ENCODE measurements at places on chromosomes 16 and 17.

GRCh38 chr17:70499067-70499786, 329.9 kb downstream of the KCNJ2 start:
- no peaks in the 10 kb centered on the region for H3K36me3 ChIP-seq
- DNase-seq: no peak
- H3K4me3 ChIP-seq: no peak overlapping the region
- no peaks in the 10 kb centered on the region for H3K27me3 ChIP-seq
- H3K4me1 ChIP-seq: no peaks in the 10 kb centered on the region
- H3K27ac ChIP-seq: no peak overlapping the region

DNA sequence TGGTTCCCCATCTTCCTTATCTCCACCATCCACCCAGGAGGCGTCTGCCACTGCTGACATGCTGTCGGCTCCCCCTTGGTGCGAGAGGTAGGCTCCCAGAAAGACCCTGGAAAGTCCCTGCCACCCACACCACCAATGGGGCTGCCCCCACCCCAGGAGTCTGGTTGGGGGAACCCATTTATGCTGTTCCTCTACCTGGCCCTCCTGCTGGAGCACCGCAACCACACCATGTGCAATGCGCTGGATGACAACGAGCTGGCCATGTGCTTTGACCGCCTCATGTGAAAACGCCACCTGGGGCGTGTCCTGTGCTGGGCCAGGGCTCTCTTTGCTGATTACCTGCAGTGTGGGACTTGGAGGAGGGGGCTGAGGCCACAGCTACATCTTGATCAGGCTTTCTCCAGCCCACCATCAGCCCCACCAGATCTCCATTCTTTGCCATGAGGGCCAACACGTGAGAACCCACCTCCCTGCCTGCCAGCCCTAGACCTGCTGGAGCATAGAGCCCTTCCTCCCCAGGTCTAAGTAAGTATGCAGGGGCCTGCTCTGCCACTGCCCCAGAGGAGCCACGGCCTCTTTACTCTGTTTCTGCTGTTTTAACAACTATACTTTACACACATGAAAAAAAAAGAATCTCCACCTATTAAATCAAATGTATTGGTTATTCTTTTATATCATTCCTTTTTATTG, 7.9 kb upstream of the ALDH3A1 start:
- no peak overlapping the region for H3K27ac ChIP-seq
- no peaks in the 10 kb centered on the region for H3K36me3 ChIP-seq
- no peaks in the 10 kb centered on the region for H3K27me3 ChIP-seq

- no peak for DNase-seq
- H3K36me3 ChIP-seq: no peaks in the 10 kb centered on the region
- H3K27ac ChIP-seq: no peak within 1 kb of the TSS
- H3K4me3 ChIP-seq: no peak within 1 kb of the TSS
- H3K27me3 ChIP-seq: peaks cover 21% of the 10 kb centered on the region
These were observed at the start of gene KRTAP2-3 for GRCh38 chr17:41060052-41060604. KRTAP2-3 (minus strand) TSS chr17:41060114; CDS start chr17:41060050, 64 bp downstream.

DNA sequence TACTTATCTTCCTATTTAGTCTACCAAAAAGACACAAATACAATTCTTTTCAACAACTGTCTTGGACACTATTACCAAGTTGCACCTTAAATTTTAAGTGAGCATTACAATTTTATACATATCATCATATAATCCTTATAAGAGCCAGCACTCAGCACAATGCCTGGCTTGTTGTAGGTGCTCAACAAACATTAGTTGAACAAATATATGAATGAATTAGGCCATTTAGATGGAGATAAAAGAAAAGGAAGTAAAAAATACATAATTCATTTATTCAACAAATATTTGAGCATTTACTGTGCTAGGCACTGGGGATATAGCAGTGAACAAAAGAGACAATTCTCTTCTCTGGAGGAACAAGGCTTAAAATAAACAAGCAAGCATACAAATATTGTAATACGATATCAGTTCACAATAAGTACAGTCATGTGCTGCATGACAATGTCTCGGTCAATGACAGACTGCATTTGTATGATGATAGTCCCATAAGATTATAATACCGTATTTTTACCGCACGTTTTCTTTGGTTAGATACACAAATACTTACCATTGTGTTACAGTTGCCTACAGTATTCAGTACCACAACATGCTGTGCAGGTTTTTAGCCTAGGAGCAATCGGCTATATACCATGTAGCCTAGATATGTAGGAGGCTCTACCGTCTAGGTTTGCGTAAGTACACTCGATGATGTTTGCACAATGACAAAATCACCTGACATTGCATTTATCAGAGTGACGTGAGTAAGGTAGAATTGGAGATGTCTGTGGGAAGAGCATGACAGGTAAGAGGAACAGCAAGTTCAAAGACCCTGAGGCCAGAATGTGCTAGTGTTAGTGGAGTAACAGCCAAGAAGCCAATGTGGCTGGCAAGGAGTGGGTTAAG, 86.4 kb upstream of the HS3ST2 start:
- no peak for DNase-seq
- no peaks in the 10 kb centered on the region for H3K36me3 ChIP-seq
- H3K27me3 ChIP-seq: no peaks in the 10 kb centered on the region
- H3K4me1 ChIP-seq: peaks cover 2% of the 10 kb centered on the region

- no peak overlapping the region for H3K4me3 ChIP-seq
- peaks cover 6% of the 10 kb centered on the region for H3K4me1 ChIP-seq
- no peaks in the 10 kb centered on the region for H3K27me3 ChIP-seq
These were observed 19.2 kb downstream of the ZC3H18 start for GRCh38 chr16:88589441-88589840.

GRCh38 chr17:80663781-80664206, 119.2 kb downstream of the RPTOR start:
- peaks cover 17% of the 10 kb centered on the region for H3K4me1 ChIP-seq
- H3K36me3 ChIP-seq: no peaks in the 10 kb centered on the region
- no peaks in the 10 kb centered on the region for H3K27me3 ChIP-seq
- H3K27ac ChIP-seq: no peak overlapping the region

GRCh38 chr17:49861150-49861884, 13.4 kb upstream of the TAC4 start:
- no peak overlapping the region for H3K27ac ChIP-seq
- no peak overlapping the region for H3K4me3 ChIP-seq
- H3K36me3 ChIP-seq: no peaks in the 10 kb centered on the region
- no peaks in the 10 kb centered on the region for H3K27me3 ChIP-seq
- H3K4me1 ChIP-seq: no peaks in the 10 kb centered on the region

DNA sequence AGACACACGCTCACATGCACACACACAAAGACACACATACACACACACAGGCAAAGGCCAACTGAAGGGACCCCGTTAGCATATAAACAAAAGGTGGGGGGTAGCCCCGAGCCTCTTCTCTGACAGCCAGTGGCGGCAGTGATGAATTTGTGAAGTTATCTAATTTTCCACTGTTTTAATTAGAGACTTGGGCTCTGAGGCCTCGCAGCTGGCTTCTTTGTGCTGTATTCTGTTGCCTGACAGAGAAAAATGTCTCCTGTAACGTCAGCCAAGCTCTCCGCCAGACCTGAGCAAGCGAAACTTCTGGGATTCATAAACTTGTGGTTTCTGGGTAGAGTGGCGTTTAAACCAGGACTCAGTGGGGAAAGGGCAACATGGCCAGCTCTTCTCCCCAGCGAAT, 113.9 kb upstream of the FOXF1 start:
- DNase-seq: no peak
- no peak overlapping the region for H3K27ac ChIP-seq
- no peaks in the 10 kb centered on the region for H3K27me3 ChIP-seq
- no peaks in the 10 kb centered on the region for H3K36me3 ChIP-seq
- H3K4me3 ChIP-seq: no peak overlapping the region
- no peaks in the 10 kb centered on the region for H3K4me1 ChIP-seq

- no peak for DNase-seq
- H3K27me3 ChIP-seq: no peaks in the 10 kb centered on the region
- no peaks in the 10 kb centered on the region for H3K36me3 ChIP-seq
- H3K4me3 ChIP-seq: peak overlapping the region; percentile 85
- peaks cover 21% of the 10 kb centered on the region for H3K4me1 ChIP-seq
These were observed 636 bp upstream of the ERN1 start for GRCh38 chr17:64130559-64131001.

DNA sequence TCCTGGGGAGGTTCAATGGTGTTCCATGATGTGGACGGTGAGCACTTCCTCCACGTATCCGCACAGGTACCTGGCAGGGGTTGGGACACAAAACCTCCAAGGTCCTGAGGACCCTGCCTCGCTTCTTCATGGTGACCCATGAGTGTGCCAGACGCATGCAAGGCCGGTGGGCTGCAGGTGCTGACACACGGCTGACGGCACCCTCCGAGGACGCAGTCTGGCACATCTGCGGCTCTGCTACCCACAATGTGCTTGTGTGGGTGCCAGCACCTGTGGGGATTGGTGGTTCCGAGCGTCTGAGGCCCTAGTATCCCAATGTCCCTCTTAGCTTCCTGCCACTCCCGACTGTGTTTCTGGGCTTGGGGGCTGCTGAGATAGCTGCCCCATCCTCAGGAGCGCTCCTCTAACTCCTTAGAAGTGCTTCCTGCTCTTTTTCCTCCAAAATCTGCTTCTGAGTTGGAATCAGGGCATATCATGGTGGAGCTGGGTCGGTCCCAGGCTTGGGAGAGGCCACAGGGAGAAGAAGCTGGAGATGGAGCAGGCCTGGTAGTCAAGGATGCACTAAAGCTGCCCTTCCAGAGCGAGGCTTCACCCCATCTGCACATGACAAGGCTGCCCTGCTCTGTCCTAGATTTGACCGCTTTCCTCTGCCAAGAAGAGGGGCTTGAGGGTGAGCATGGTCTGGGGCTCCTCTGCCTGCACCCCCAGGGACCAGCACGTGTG, 1.6 kb downstream of the CYGB start:
- peak overlapping the region; percentile 53 for H3K4me3 ChIP-seq
- no peaks in the 10 kb centered on the region for H3K27me3 ChIP-seq
- peaks cover 32% of the 10 kb centered on the region for H3K4me1 ChIP-seq
- no peak for DNase-seq

- H3K4me3 ChIP-seq: no peak overlapping the region
- no peaks in the 10 kb centered on the region for H3K36me3 ChIP-seq
- no peak for DNase-seq
- H3K27ac ChIP-seq: no peak overlapping the region
- H3K4me1 ChIP-seq: peaks cover 11% of the 10 kb centered on the region
These were observed 4.4 kb upstream of the CYLD start for GRCh38 chr16:50737420-50737959.

GRCh38 chr17:6086603-6087400, 16.6 kb downstream of the WSCD1 start:
- H3K4me1 ChIP-seq: peaks cover 48% of the 10 kb centered on the region
- H3K27ac ChIP-seq: no peak overlapping the region
- no peak for DNase-seq
- no peaks in the 10 kb centered on the region for H3K36me3 ChIP-seq

DNA sequence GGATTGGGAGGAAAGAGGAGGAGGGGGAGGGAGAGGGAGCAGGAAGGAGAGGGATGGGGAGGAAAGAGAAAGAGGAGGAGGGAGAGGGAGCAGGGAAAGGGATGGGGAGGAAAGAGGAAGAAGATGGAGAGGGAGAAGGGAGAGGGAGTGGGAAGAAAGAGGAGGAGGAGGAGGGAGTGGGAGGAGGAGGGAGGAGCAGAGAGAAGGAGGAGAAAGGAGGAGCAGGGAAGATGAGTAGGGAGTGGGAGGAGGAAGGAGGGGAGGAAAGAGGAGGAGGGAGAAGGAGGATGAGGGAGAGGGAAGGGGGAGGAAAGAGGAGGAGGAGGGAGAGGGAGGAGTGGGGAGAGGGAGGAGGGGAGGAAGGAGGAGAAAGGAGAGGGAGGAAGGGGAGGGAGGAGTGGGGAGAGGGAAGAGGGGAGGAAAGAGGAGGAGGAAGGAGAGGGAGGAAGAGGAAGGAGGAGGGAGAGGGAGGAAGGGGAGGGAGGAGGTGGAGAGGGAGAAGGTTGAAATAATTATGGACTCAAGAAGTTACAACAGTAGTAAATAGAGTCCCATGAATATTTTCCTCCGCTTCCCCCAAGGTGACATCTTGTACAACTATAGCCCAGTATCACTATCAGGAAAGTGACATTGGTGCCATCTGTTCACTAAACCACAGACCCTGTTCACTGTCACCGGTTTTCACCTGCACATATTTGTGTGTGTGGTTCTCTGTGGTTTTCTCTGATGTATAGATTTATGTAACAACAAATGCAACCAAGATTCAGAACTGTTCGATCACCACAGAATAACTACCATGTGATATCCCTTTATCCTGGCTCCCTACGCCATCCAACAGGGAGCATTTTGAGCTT, 325.3 kb upstream of the EEF2KMT start:
- DNase-seq: no peak
- no peak overlapping the region for H3K27ac ChIP-seq
- H3K4me1 ChIP-seq: no peaks in the 10 kb centered on the region
- H3K27me3 ChIP-seq: no peaks in the 10 kb centered on the region
- no peaks in the 10 kb centered on the region for H3K36me3 ChIP-seq

- H3K27me3 ChIP-seq: peaks cover 48% of the 10 kb centered on the region
- no peaks in the 10 kb centered on the region for H3K36me3 ChIP-seq
- H3K4me1 ChIP-seq: no peaks in the 10 kb centered on the region
- no peak overlapping the region for H3K4me3 ChIP-seq
- no peak for DNase-seq
- no peak overlapping the region for H3K27ac ChIP-seq
These were observed 43.3 kb upstream of the CBFA2T3 start for GRCh38 chr16:89020068-89020924.

- no peaks in the 10 kb centered on the region for H3K27me3 ChIP-seq
- no peak overlapping the region for H3K4me3 ChIP-seq
- H3K36me3 ChIP-seq: no peaks in the 10 kb centered on the region
- no peak for DNase-seq
These were observed 294.2 kb upstream of the C16orf82 start for GRCh38 chr16:26772503-26772902.

DNA sequence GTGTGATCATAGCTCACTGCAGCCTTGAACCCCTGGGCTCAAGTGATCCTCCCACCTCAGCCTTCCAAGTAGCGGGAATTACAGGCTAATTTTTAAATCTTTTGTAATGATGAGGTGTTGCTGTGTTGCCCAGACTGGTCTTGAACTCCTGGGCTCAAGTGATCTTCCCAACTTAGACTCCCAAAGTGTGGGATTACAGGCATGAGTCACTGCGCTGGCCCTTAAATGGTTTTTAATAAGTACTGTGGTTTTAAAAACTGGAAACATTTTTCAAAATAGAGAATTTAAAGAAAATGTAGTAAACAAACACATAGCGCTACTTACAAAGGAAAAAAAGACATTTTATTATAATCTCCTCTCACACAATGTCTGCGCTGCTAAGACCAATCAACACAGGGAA, 32.2 kb downstream of the MARCHF10 start:
- H3K27ac ChIP-seq: no peak overlapping the region
- no peaks in the 10 kb centered on the region for H3K4me1 ChIP-seq
- no peaks in the 10 kb centered on the region for H3K36me3 ChIP-seq

- H3K27me3 ChIP-seq: no peaks in the 10 kb centered on the region
- H3K36me3 ChIP-seq: no peaks in the 10 kb centered on the region
- no peak overlapping the region for H3K4me3 ChIP-seq
- peaks cover 8% of the 10 kb centered on the region for H3K4me1 ChIP-seq
- DNase-seq: no peak
These were observed 130.9 kb downstream of the ZFHX3 start for GRCh38 chr16:72917051-72917450.

- H3K36me3 ChIP-seq: no peaks in the 10 kb centered on the region
- peak overlapping the region; percentile 31 for H3K4me3 ChIP-seq
- peak overlapping the region; percentile 92 for H3K27ac ChIP-seq
- H3K27me3 ChIP-seq: no peaks in the 10 kb centered on the region
- H3K4me1 ChIP-seq: peaks cover 76% of the 10 kb centered on the region
These were observed 12.5 kb downstream of the SLC16A3 start for GRCh38 chr17:82241183-82241925.

GRCh38 chr17:48382989-48383388, 47.0 kb downstream of the SKAP1 start:
- no peaks in the 10 kb centered on the region for H3K36me3 ChIP-seq
- H3K27me3 ChIP-seq: no peaks in the 10 kb centered on the region
- DNase-seq: no peak
- no peak overlapping the region for H3K4me3 ChIP-seq

Measured in gastrocnemius medialis (tissue), 4 donors.